ENCODE measurements at places on chromosomes 1 and 21.

- peak; percentile 64 for DNase-seq
These were observed 13.1 kb downstream of the OPTC start for GRCh38 chr1:203506858-203507626.

GRCh38 chr1:181443231-181443853 lies 40.0 kb upstream of the CACNA1E start:
- no peak for DNase-seq

DNA sequence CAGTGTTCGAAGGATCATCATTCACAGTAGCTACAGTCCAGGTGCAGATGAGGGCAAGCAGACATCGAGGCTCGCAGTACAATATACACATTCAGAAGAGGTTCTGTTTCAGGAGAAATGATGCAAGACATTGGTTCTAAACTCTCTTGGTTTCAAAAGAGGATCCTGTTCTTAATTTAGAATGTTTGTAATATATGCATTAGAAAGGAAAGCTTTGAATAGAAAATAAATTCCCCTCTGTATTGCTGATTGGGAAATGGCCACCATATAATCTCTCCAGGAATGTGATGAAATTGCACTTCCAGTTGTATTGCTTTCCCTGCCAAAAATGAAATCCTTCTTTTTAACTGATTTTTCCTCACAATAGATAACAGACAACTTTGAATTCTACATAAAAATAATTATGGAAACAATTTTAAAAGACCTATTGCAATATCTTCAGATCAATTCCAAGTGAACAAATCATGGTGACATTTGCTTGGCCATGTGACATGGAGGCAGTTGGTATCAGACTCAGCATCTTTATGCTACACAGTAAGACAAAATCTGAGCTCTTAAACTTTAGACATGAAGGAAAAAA lies 27.6 kb upstream of the SIPA1L2 start:
- peak; percentile 14 for DNase-seq

GRCh38 chr1:32937061-32937460 lies 27.5 kb downstream of the RNF19B start:
- no peak for DNase-seq

DNA sequence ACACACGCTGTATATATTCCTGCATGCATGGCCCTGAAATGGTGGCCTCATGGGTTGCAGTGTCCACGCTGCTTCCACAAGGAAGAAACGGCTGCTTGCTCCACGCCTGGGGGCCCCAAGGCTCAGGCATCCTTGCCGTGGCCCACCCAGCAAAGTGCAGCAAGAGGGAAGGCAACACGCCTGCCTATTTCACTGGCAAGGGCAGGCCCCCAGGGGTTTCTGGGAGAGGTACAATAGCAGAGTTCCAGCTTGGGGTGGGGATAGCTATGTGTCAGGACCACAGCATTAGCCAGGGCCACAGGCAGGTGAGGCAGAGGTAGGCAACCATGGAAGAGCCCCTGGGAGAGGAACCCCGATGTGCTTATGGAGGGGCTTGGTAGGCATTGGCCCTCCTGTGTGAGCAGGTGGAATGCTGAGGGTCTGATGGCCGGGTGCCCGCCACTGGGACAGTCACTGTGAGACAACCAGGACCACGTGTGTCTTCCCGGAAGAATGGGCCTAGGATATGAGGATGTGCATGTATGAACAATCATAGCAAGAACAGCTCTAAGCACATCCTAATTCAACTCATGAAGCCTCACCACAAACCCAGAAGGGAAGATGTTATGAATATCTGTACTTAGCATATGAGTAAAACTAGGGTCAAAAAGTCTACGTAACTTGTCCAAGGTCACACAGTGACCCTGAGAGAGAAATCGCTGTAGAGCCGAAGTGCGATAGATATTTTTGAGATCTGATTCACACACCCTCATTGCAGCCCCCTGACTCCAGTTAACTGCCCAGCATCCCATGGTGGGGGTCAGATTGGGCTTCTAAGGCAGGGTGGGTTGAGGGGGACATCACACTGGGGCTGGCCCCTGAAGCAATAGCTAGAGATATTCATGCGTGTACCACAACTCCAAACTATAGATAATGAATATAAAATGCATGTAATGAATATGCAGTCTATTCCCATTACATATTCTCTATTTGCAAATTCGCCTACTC lies 11.8 kb downstream of the TFF2 start:
- DNase-seq: no peak

GRCh38 chr1:220335668-220336067 lies 63.4 kb upstream of the RAB3GAP2 start:
- DNase-seq: peak; percentile 13

GRCh38 chr1:224506141-224506814 lies 71.7 kb upstream of the WDR26 start:
- no peak for DNase-seq

- DNase-seq: no peak
These were observed 68.0 kb downstream of the TGFB2 start for GRCh38 chr1:218413179-218413578.

- DNase-seq: peak; percentile 10
These were observed 42.4 kb downstream of the CAMTA1 start for GRCh38 chr1:6827630-6828165.

DNA sequence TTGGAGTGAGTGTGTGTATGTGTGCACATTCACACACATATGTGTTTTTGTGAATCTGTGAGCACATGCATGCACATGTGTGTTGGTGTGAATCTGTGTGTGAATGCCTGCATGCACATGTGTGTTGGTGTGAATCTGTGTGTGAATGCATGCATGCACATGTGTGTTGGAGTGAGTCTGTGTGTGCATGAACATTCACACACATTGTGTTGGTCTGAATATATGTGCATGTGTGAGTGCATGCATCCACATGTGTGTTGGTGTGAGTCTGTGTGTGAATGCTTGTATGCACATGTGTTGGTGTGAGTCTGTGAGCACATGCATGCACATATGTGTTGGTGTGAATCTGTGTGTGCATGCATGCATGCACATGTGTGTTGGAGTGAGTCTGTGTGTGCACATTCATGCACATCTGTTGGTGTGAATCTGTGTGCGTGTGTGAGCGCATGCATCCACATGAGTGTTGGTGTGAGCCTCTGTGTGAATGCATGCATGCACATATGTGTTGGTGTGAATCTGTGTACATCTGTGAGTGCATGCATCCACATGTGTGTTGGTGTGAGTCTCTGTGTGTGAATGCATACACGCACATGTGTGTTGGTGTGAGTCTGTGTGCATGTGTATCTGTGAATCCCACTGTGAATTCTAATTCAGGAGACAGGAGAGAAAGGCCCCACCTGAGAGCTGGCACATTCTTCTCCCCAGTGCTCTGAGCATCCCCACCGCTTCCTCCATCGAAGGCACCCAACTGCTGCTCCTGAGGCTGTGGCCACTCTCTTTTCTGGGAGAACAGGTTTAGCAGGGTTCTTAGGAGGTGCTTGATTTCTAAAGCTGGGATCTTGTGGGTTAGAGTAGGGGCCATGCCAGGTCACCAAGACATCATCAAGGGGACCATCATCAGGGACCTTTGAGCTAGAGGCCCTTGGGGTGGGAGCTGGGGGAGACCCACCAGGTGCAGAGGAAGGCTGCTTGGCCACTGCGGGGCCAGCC lies 117.5 kb upstream of the ARHGEF16 start:
- no peak for DNase-seq

GRCh38 chr1:42684139-42684538 lies 1.9 kb downstream of the YBX1 start:
- DNase-seq: peak; percentile 14

DNA sequence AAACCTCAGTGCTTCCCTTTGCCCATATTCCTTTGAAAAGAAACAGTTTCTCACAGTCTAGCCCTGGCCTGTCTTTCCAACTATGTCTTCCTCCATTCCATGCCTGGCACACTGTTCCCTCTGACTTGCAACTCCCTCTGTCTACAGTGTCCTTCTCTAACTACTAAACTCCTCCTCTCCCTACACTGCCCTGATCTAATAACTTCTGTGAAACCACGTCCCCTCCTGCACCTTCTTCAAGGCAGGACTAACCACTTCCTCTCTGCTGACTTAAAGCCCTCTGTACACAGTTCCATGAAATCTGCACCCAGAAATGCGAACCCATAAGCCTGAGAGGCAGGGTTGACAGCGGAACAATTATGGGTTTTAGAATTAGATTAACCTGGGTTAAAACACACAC lies 62.2 kb upstream of the ATP1B1 start:
- DNase-seq: no peak

DNA sequence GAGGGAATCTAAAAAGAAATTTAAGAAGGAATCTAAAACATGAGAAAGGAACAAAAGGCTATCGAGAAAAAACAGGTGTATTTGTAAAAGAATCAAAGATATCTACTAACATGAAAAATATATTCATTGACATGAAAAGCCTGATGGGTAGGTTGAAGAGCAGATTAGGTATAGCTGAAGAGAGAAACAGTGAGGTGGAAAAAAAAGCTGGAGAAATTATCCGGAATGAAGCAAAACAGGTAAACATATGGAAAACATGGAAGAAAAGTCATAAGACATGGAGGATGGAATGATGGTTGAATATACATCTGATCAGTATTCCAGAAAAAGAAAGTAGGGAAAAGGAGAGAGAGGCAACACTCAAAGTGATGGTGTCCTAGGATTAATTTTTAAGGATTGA lies 9.6 kb downstream of the EVA1C start:
- no peak for DNase-seq

Measured in fibroblast of the aortic adventitia (primary cell).